KBM-7 (cell line): ENCODE measurements at places on chromosomes 16 and 17.

DNA sequence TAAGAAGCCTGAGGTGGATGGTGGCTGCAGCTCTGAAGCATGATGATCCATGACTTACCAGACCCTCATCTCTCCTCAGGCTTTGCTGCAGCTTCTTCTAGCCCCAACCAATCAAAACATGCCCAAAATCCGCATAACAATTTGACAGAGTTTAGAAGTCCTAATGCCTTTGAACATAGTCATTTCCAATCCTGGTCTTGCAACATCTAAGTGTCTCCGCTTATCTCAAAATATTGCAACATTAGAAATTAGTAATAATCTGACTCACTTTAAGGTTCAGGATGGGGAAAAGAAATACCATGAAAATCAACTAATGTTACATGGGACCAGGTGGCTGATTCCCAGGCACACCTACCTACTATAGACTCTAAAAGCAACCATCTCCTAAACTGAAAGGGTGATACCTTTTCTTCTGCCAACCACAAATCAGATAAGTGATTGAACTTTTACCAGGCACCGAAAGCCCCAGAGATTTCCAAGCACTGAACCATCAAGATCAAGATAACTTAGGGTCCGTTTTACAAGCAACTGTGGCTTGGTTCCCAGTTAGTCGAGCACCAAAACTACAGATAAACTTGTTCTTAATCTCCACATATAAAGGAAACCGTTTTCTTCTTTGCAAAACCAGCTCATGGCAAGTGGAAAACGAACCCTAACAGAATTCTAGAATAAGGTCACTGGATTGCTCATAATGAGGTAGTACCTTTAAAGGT is 14.0 kb downstream of the ERN1 start:
- no peak for DNase-seq

GRCh38 chr17:61230972-61231820 is 168.4 kb upstream of the TBX2 start:
- no peak for DNase-seq

- no peak for DNase-seq
Observed at GRCh38 chr17:64075913-64076312, 54.0 kb downstream of the ERN1 start.

DNA sequence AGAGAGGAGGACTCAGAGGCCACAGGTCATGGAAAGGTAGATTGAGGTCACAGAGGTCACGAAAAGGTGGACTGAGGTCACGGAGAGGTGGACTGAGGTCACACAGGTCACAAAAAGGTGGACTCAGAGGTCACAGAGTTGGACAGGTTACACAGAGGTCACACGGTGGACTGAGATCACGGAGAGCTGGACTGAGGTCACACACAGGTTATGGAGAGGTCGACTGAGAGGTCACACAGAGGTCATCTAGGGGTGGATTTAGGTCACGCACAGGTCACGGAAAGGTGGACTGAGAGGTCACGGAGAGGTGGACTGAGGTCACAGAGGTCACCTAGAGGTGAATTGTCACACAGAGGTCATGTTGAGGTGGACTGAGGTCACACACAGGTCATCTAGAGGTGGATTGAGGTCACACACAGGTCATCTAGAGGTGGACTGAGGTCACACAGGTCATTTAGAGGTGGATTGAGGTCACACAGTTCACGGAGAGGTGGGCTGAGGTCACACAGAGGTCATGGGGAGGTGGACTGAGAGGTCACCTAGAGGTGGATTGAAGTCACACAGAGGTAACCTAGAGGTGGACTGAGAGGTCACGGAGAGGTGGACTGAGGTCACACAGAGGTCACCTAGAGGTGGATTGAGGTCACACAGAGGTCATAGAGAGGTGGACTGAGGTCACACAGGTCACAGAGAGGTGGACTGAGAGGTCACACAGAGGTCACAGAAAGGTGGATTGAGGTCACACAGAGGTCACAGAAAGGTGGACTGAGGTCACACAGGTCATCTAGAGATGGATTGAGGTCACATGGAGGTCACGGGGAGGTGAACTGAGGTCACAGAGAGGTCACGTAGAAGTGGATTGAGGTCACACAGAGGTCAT is 26.7 kb upstream of the JPT2 start:
- DNase-seq: no peak

- DNase-seq: peak; percentile 32
Observed at GRCh38 chr17:55549140-55549539, 37.9 kb upstream of the SMIM36 start.

GRCh38 chr16:17972460-17972943 is 364.0 kb downstream of the NPIPA8 start:
- DNase-seq: no peak

GRCh38 chr16:27739606-27740357 is 189.8 kb downstream of the KATNIP start:
- DNase-seq: no peak

GRCh38 chr16:49085686-49086085 is 196.0 kb downstream of the CBLN1 start:
- DNase-seq: no peak

- peak; percentile 21 for DNase-seq
Observed at GRCh38 chr17:45246861-45247428, 14.9 kb downstream of the SPATA32 start.

DNA sequence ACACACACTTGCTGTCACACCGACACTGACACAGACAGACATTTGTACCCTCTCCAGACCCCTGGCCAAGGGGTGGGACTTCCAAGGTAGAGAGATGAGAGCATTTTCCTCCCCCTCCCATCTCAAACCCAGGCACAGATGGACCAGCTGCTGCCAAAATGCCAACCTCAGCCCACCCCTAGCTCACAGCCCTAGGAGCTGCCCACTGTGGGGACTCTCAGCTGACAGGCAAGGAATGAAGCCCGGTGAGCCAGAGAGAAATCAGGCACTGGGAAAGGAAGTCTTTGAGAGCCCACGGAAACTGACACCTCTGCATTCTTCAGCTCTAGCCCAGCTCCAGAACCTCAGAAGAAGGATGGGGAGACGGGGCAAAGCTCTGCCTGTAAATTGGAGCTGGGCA is 2.8 kb downstream of the ETV4 start:
- no peak for DNase-seq

GRCh38 chr16:86662195-86662594 is 83.8 kb downstream of the FOXL1 start:
- DNase-seq: no peak

DNA sequence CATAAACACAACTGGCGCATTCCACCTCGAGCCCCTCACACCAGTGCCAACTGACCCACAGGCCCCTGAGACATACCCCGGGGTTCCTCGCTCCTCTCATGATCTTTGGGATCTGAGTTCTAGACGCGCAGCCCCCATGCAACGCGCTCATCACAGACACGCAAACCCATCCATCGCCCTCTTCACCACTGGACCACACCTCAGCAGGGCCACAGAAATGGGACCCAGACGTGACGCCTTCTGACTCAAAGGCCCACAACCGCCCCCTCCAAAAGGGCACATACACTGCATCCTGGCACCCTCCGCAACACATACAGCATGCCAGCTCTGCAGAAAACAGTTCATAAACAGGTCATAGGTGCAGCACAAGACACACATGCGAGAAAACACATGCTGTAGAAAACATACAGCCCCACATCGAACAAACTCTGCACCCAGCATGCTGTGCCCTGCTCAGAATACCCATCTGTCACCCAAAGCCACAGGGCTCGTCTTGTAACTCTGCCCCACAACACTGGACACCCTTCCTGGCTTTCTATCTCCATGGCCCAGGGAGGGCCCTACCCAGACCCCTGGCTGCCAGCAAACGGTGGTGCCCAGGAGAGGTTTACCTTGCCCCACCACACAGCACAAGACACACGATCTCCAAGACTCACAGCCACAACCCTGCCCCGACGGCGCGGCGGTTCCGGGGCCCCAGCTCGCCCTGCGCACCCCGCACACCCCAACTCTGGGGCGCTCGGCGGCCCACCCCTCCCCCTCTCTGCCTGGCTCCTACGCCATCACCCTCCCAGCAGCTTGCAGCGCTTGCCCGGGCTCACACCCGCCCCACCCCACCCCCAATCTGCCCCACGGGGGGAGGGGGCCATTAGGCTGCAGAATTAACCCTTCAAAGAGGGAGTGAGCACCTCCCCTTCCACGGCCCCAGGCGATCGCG is 887 bp downstream of the ZBTB4 start:
- DNase-seq: peak; percentile 44

DNA sequence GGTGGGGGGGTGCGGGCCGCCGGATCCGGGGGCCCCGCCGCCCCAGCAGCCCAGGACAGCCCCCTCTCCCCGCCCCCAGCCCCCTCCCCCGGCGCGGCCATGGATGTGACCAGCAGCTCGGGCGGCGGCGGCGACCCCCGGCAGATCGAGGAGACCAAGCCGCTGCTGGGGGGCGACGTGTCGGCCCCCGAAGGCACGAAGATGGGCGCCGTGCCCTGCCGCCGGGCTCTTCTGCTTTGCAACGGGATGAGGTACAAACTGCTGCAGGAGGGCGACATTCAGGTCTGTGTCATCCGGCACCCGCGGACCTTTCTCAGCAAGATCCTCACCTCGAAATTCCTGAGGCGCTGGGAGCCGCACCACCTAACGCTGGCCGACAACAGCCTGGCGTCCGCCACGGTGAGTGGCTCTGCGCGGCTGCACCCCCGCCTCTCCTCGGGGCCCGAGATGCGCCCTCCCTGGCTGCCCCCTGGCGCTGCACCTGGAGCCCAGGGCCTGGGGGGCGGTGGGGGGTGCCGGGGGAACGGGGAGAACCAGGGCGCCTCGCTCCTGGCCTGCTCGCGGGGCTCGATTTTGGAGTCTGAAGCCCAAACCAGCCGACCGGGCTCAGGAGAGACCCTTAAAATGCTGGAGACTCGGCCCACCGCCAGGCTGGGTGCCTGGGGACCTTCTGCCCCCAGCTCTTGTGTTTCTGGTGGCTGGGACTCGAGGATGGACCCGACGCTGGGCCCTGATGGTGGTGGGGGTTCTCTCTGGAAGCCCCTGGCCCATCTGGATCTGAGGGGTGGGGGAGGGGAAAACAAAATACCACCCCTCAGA is 744 bp downstream of the CMIP start:
- DNase-seq: no peak

DNA sequence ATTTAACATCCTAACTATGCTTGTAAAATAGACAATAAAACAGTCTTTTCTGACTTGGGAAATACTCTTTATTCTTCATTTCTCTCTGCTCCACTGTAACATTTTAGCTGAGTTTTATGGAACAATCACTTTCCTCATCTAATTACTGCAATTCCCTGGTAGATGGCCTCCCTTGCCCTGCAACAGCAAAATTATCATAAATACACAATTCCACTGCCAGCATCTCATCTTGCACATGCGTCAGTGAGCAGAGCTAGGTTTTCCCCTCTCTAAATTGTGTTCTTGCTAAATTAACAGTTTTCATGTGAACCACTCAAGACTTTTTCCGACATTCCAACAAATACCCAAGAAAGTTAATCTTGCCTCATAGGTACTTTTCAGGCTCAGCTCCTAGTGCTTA is 920.9 kb upstream of the GOT2 start:
- no peak for DNase-seq

- DNase-seq: no peak
Observed at GRCh38 chr17:1639549-1640180, 5.9 kb downstream of the SCARF1 start.

DNA sequence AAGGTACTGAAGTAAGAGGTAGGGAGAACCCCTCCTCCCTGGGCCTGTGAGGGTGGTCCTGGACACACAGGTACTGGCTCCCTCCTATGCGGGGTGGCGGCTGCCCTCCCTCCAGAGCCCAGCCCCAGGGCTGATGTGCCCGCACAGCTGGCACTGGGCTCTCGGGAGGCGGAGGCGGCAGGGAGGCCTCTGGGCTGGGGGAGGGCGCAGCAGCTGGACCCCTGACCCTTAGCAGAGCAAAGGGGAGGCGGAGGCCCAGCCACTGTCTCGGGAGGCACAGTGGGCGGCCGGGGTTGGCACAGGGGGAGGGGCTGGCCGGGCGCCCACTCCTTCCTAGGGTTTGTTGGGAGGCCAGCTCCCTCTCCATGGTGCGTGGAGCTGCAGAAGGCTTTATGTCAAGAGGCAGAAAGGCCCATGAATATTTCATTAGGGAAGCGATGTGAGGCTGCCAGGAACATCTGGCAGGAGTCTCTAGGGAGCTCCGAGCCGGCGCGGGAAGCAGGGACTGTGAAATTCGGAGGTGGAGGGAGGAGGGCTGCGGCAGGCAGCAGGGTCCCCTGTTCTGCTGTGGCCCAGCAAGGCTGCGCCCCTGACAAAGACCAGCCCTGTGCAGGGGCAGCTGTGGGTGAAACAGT is 44.1 kb upstream of the ACSF3 start:
- no peak for DNase-seq

DNA sequence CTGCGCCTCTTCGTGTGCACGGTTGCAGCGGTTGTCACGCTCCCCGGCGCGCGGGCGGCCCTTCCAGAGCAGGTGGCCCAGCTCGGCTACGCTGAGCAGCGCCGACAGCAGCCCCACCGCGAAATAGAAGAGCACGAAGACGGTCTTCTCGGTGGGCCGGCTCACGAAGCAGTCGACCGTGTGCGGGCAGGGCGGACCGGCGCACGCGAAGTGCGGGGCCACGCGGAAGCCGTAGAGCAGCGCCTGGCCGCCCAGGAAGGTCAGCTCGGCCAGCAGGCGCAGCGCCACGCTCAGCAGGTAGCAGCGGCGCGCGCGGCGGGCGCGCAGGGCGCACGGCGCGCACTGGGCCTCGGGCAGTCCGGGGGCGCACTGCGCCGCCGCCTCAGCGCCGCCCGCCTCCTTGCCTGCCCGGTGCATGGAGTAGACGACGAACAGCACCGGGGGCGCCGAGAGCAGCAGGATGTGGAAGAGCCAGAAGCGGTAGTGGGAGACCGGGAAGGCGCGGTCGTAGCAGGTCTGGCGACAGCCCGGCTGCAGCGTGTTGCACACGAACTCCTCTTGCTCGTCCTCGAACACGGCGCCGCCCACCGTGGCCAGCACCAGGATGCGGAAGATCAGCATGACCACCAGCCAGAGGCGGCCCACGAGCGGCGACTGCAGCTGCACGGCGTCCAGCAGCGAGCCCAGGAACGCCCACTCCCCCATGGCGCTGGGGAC is 1.3 kb downstream of the GJD3 start:
- peak; percentile 44 for DNase-seq

DNA sequence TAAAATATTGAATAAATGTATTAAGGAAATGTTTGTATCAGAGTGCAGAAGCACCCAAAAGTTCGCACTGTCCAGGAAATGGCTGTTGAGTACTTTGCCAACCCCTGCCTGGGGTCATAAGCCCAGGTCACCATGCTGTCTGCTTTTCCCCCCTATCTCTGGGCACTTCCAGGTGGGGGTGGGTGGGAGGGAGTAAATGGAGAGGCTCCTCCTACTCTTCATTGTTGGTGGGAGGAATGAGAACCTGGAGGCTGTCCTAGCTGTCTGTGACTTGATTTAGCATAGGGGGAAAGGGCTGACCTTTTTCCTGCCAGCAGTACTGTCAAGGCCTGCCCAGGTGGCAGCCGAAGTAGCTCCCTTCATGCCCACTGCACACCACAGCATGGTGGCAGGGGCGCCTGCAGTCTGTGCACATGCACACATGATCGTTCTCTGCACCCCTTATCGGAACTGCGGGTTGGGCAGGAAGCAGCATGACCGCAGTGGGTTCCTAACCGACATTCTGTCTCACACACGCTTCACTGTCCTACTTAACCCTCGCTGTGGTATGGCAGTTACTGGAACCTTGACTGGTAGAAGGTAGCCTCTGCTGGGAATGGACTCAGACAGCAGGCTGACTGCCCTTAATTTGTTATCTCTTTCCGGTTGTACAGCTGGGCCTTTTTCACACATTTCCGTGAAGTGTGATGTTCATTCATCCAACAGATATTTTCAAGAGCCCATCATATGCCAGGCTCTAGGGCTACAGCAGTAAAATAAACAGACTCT is 41.5 kb downstream of the LDHD start:
- DNase-seq: peak; percentile 99

- DNase-seq: no peak
Observed at GRCh38 chr17:11797803-11798202, 199.5 kb downstream of the ZNF18 start.

GRCh38 chr16:51155199-51155607 is 4.1 kb upstream of the SALL1 start:
- DNase-seq: no peak
